ENCODE measurements at places on chromosomes 3 and 15.

GRCh38 chr15:65077291-65077980 is 890 bp downstream of the KBTBD13 start:
- DNase-seq = no peak

DNA sequence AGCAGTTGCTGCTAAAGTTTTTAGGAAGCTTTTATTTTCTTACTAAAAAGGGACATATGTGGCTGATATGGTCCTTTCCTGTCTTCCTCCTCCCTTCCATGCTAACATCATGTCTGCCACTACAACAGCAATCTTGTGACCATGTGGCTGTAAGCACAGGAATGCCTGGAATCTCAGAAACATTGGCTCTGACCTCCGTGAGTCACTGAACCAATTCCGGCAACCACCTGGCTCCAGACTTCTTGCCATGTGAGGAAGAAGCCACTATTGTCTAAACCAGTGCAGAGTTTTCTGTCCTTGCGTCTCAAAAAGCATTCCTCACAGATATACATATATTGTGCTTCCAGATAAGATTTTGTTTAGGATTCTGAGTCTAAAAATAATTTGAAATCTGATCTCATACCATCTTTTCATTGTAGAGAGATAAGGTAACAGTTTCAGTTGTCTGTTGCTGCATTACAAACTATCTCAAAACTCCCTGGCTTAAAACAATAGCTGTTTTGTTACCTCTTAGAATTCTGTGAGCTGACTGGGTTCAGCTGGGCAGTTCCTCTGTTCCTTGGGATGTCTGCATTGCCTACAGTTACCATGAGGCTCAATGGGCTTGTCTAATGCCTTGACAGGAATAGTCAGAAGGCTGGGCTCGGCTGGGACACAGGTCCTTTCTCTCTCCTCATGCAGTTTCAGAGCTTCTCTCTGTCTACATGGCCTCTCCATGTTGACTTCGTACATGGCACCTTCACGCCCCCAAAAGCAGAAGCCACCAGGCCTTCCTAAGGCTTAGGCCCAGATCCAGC is 77.3 kb upstream of the MAGI1 start:
- DNase-seq = no peak

- DNase-seq = no peak
Measured at GRCh38 chr3:38634111-38634510, 15.4 kb downstream of the SCN5A start.

GRCh38 chr15:53133255-53133850 is 343.2 kb upstream of the ONECUT1 start:
- no peak for DNase-seq

Measured in T-helper 2 cell (primary cell).